Left kidney (tissue), 8 donors: ENCODE measurements at places on chromosomes 2 and 18. TPM values are rescaled to one million over a fixed set of nuclear protein-coding genes. Genes with fewer than 3 reads are reported as not detected.

The ST8SIA5 gene
- 1.0 TPM for polyA plus RNA-seq

The PROM2 gene
- polyA plus RNA-seq: 39.1 TPM

The CLHC1 gene
- polyA plus RNA-seq: 36.7 TPM

The LIMS4 gene
- polyA plus RNA-seq: 2.1 TPM
